ENCODE measurements at places on chromosomes 13 and 19.

DNA sequence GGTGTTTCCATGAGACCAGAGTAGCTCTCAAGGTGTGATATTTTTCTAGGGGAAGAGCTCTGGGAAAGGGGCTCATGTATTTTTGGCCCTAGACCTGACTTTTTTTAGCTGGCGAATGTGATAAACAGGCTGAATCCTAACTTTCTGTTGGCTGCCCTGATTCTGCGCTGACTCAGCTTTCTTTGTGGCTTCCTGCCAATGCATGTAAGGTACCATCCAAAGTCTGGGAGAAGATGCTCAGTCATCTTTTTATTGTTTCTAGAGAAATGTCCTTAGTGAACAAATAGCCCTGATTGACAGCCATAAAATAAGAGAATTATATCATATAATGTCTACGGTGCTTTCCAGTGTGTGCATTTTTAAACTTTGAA lies 113.6 kb upstream of the MBNL2 start:
- no peak for DNase-seq

- DNase-seq: no peak
Observed at GRCh38 chr13:43316946-43317353, 293.6 kb downstream of the DNAJC15 start.

DNA sequence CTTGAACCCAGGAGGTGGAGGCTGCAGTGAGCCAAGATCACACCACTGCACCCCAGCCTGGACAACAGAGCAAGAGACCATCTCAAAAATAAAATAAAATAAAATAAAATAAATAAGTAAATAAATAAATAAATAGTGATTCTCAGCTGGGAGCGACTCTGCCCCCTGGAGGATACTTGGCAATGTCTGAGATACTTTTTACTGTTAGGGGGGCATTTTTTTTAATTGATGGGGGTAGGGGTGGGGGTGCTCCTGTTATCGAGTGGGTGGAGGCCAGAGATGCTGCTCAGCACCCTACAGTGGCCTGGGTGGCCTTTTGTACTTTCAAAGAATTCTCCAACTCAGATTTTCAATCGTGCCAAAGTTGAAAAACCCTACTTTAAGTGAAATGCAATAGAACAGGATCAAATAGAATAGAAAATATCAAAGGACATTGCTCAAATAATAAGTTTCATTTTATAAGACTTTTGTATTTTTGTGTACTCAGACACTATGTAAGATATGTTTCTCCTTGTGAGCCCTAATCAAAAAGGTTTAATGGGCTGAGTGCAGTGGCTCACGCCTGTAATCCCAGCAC lies 7.1 kb upstream of the CLPP start:
- no peak for DNase-seq

GRCh38 chr19:3366753-3367627 lies 607 bp downstream of the NFIC start:
- no peak for DNase-seq

GRCh38 chr19:6707658-6708018 lies 12.8 kb downstream of the C3 start:
- no peak for DNase-seq

- no peak for DNase-seq
Observed at GRCh38 chr19:48812094-48812929, 1.5 kb upstream of the BCAT2 start.

- DNase-seq: no peak
Observed at GRCh38 chr13:73034901-73035300, 23.9 kb upstream of the KLF5 start.

DNA sequence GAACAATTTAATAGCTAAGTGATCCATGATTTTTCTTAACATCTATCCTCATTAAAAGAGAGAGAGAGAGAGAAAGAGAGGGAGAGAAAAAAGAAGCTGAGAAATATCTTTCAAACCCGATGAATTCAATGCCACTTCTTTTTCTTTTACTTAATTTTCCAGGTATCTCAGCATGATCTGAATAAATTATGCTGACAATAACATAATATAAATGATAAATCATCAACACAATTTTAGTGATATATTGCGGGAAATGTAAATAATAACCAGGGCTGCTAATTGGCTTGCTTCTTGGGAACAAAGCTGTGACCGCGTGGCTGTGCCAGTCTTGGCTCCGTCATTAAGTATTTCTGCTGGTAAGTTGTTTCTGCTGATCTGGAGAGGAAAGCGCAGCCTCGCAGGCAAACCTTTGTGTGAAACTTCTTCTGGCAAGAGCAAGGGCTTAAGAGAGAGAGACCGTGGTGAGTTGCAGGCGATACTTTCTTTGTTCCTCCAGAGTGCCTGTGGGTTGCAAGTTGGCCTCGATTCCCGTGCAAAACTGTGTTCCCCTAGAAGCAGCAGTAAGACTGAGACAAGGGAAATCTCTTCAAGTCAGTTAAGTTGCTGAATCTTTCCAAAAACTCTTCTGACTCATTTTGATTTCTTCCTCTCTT lies 489.1 kb upstream of the TSHZ3 start:
- no peak for DNase-seq

DNA sequence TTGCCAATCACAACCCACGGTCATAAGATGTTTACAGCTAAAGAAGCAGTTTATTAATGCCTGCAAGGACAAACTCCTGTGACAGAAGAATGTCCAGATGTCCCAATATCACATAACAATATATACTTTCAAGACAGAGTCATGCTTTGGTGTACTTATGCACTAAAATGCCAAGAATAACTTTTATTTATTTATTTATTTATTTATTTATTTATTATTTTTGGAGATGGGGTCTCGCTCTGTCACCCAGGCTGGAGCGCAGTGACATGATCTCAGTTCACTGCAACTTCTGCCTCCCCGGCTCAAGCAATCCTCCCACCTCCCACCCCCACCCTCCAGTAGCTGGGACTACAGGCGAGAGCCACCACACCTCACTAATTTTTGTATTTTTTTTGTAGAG lies 9.1 kb downstream of the TEX101 start:
- DNase-seq: no peak

DNA sequence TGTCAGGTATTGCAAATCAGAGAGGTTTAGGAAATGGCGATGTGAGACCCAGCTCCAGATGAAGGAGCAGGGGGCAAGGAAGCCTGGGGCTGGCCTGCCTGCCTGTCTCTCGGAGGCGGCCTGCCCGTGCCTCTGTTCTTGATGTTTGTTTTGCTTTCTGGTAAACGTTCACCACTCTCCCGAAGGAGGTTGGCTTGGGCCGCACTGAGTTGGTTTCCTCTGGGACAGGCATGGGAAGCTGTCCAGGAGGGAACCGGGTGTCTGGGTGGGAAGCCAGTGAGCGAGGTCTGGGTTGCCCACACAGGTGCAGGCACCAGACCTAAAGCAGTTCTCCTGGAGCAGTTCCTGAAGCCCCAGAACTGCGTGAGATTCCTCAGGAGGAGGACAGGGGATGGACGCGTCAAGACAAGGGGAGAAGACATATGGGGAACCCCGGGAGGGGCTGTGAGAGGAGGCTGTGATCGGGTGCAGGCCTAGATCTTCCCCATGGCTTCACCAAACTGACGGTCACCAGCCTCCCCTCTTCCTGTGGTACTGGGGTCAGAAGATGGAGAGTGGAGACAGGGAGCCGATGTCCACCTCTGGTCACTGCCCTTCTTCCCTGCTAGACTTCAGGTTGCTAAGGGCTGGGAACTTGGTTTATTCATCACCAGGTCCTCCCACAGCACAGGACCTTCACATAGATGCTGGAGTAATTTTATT lies 15.2 kb downstream of the COL4A2 start:
- no peak for DNase-seq

- DNase-seq: no peak
Observed at GRCh38 chr13:59483501-59484145, 680.1 kb downstream of the DIAPH3 start.

DNA sequence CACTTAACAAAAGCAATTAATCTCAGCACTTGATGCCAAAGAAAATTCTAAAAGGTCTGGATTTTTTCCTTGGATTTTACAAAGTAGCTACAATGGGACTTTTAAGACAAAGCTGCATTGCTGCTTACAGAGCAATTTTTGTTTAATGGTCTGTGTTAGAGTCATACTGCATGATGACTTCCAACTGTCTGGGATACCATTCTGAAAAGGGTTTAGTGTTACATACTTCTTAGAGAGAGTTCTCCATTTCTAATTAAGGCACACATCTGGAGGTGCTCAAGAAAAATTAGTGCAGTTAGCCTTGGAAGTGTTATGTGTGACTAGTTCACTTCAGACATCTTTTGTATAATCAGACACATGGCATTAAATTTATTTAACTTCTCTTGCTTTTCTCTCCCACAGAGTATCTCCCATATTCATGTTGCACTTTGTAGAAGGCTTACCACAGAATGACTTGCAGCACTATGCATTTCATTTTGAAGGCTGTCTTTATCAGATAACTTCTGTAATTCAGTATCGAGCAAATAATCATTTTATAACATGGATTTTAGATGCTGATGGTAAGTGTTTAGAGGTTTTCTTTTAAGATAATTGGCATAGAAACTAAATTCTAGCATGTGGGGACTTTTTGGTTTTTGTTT lies 35.1 kb downstream of the USPL1 start:
- no peak for DNase-seq

DNA sequence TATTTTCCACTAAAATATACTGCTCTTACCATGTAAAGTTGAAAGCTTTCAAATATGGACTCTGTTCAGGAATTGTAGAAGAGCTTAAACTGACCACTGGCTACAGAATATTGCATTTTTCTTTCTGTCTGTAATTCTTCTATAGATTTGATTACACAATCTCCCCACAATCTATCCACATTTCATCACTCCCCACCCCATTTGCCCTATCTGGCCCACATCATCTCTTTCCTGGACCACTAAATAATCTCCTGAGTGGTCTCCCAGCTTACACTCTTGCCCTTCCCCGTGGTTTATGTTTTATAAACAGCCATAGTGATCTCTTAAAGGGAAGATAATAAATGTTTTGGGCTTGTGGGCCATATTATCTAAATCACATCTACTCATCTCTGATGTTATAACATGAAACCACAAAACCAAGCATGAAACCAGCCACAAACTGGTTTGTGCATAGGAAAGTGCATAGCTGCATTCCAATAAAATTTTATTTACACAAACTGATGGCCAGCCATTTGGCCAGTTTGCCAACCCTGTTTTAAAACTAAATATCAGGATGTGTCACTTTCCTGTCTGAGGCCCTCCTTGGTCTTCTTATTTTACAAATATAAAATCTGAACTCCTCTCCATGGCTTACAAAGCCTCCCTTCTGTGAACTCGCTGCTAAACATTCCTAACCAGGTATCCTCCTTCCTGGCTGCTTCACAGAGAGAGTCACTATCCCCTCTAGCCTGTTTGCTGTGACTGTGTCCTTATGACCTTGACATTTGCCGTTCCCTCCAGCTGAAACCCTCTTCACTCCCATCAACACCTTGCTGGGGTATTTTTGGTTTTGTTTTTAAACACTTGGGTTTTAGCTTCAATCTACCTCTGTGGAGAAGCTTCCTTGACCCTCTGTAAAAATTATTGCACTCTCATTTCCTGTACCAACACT lies 500.9 kb downstream of the GPC6 start:
- DNase-seq: no peak

DNA sequence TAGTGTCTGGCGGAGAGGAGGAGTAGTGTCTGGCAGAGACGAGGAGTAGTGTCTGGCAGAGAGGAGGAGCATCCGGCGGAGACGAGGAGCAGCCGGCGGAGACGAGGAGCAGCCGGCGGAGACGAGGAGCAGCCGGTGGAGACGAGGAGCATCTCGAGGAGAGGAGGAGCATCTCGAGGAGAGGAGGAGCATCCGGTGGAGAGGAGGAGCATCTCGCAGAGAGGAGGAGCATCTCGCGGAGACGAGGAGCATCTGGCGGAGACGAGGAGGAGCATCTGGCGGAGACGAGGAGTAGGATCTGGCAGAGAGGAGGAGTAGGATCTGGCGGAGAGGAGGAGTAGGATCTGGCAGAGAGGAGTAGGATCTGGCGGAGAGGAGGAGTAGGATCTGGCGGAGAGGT lies 18.2 kb downstream of the C13orf46 start:
- no peak for DNase-seq

DNA sequence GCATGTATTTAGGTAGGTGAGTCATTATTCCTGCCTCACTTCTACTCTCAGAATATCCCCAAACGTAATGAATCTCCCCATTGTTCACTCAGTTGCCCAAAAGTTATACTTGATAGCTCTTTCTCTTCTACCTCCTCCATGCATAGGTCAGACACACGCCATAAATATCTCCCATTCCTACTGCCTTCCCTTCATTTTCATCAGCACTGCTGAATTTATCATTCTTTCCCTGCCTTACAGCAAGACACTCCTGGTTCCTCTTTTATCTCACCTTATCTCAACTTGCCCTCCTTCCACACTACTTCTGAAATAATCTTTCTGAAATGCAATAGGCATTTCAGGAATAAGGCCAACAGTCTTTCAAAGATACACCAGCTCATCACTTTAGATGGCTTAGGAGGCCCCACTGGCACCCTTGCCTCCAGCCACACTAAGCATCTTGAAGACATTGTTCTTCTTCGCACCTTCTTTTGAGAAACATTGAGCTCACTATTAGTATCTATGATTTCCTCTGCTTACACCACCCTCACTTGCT lies 333.9 kb downstream of the MYO16 start:
- no peak for DNase-seq

GRCh38 chr19:40565910-40566495 lies 10.7 kb upstream of the SHKBP1 start:
- DNase-seq: no peak

DNA sequence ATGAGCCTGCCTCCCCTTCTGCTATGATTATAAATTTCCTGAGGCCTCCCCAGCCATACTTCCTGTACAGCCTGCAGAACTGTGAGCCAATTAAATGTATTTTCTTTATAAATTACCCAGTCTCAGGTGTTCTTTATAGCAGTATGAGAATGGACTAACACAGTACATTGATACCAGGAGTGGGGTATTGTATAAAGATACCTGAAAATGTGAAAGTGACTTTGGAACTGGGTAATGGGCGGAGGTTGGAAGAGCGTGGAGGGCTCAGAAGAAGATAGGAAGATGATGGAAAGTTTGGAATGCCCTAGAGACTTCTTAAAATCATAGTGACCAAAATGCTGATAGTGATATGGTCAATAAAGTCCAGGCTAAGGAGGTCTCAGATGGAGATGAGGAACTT lies 32.8 kb downstream of the NEK5 start:
- DNase-seq: no peak

DNA sequence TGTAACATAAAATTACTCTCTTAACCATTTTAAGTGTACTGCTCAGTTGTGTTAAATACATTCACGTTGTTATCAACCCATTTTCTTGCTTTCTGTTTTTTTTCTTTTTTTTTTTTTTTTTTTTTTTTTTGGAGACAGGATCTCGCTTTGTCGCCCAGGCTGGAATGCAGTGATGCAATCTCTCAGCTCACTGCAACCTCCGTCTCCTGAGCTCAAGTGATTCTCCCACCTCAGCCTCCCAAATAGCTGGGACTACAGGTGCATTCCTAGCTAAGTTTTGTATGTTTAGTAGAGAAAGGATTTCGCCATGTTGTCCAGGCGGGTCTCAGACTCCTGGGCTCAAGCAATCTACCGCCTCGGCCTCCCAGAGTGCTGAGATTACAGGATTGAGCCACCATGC lies 42.5 kb upstream of the C13orf42 start:
- DNase-seq: no peak

- no peak for DNase-seq
Observed at GRCh38 chr19:4292515-4292914, 9.7 kb downstream of the TMIGD2 start.

Measured in Panc1 (cell line).